ENCODE measurements at places on chromosomes 5 and 9.

- DNase-seq: no peak
Observed at GRCh38 chr5:41600731-41601130, 90.3 kb upstream of the PLCXD3 start.

DNA sequence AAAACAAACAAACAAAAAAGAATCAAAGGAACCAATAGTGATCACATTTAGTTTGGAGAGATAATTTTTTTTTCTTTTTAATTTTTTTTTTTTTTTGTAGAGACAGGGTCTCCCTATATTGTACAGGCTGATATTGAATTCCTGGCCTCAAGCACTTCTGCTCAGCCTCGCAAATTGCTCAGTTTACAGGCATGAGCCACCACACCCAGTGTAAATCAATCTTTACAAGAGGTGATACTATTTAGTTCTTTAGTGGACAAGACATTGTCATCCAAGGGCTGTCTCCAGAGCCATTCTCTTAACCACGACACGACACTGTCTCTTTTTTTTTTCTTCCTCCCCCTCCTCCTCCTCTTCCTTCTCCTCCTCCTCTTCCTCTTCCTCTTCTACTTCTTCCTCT, 29.6 kb downstream of the ERAP2 start:
- DNase-seq: no peak

GRCh38 chr5:41908374-41909079, 4.4 kb downstream of the RIMOC1 start:
- no peak for DNase-seq

- peak; percentile 42 for DNase-seq
Observed at GRCh38 chr5:64690417-64691151, at the start of gene SHISAL2B. Gene SHISAL2B, plus strand, starts transcription at chr5:64690503. Its CDS starts 121 bp downstream, at chr5:64690624.

GRCh38 chr5:167245868-167246267, 1045.6 kb upstream of the WWC1 start:
- no peak for DNase-seq

DNA sequence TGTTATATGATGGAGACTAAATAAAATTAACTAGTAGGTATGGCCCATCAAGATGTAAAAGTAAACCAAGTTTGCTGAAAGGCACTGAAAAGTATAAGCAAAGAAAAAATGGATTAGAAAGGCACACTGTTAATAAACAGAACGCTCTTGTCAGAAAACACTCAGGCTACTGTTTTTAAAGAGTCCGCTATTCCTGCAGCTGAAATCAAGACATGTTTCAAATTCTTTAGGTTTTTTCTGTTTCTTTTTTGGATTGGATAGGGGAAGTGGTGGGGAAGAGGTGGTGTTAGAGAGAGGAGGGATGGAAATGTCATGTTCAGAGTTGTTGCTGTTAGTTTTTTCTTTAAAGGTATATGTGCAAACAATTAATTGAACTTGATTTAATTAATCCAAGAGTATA, 17.5 kb downstream of the OSTF1 start:
- DNase-seq: no peak

DNA sequence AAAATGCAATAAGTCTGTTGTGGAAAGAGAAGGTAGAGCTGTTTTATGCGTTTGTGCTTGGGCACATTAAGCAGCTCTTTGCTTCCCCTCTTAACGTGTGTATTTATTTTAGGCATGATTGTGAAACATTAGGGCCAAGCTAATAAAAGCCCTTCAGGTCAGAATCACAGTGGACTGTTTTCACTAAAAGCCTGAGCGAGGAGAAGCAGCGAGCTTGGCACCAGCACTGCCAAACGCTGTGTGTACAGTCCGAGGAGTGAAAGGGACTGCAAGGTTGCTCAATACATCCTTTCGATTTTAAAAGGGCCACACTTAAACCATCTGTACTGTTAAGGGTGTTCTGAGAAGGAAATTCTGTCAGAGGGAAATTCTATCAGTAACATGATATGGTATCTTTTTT, 107.2 kb upstream of the CKMT2 start:
- no peak for DNase-seq

- no peak for DNase-seq
Observed at GRCh38 chr5:9739135-9739534, 109.0 kb upstream of the TAS2R1 start.

GRCh38 chr9:114937516-114937915, 7.1 kb upstream of the TNFSF8 start:
- DNase-seq: no peak

DNA sequence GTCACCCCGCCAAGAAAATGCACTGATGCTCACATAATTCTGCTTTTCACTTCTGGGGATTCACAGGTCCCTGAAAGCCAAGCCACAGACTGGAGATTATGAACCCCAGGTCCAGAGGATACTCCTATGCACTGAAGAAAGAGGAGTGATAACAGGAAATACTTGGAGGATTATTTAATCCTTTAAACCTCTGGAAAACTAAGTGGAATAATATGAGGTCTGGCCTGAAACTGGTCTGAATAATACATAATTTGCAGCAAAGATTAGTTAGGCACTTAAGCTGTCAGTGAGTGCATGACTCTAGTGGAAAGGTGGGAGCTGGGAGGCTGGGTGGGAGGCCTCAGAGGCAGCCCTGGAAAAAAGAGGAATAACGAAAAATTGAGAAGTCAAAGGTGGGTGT, 45.7 kb downstream of the MARCHF3 start:
- DNase-seq: no peak

DNA sequence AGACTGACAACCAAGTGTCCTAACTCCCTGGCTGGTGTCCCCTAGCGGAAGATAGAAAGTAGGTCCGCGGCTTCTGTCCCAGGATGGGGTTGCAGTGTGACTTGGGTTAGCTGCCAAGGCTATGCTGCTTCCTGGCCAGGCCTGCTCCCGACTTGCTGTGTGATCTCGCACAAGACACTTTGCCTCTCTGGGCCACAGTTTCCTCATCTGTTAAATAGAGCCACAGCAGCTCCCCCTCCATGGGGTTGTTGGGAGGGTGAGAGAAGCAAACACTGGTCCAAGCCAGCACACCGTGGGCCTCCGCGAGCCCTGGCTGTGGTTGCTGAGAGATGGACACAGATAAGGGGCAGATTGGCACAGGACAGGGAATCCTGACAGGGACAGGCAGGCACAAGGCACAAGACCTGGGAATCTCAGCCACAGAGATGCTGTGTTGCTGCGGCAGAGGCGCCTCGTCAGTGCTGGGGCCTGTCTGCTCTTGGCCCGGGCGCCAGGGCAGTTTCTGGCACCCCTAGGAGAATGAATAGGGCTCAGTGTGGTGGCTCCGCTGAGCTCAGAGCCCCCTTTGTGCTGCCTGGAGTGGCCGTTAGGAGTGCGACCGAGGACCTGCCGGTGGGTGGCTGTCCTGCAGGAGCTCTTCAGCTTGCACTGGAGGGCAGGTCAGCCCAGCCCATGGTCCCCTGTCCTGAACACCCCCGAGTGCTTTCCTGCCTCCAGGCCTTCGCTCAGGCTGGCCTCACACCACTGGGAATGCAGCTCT, 1.8 kb upstream of the SH2D3C start:
- no peak for DNase-seq

DNA sequence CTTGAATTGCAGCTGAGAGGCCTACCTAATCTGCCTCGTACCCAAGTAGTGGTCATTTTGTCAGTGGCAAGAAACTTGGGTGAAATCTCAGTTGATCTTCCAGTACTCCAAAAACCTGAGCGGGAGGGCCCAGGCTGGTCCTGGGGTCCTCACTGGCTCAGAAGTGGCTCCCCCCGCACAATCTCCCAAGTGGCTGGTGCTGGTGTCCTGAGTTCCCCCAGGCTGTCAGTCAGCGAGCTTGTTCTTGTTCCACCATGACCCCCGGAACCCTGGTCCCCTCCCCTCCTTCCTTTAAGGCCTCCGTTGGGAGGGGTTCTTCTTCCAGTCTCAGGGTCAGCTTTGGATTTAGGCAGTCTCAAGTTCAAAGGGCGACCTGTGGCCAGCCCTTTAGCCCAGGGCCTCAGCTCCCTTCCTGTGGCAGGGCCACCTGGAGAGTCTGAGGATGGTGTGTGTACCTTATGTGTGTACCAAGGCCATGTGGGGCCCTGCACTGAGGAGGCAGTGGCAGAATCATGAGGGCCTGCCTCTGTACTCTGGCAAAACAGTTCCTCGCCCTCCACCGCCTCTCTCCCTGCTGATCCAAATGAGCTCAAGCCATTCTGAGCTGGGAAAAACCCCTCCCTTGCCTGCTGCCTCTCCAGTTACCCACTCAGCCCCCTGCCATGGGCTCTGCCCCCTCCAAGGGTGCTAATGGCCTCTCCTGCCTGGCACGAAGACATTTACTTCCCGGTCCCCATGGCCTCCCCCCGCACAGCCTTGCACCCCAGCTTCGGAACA, 4.5 kb upstream of the DBN1 start:
- no peak for DNase-seq
